Activated naive CD4-positive, alpha-beta T cell treated with anti-CD3 and anti-CD28 coated beads, Interleukin-2, amount 50 U/mL, for 72 hours (primary cell): ENCODE measurements at places on chromosomes 5 and 9. TPM values are rescaled to one million over a fixed set of nuclear protein-coding genes. Genes with fewer than 3 reads are reported as not detected.

NDUFAF2 gene
- total RNA-seq, result 18.4 TPM

- no peak for DNase-seq
Observed at GRCh38 chr5:120096413-120096812, 367.7 kb upstream of the PRR16 start.

DNA sequence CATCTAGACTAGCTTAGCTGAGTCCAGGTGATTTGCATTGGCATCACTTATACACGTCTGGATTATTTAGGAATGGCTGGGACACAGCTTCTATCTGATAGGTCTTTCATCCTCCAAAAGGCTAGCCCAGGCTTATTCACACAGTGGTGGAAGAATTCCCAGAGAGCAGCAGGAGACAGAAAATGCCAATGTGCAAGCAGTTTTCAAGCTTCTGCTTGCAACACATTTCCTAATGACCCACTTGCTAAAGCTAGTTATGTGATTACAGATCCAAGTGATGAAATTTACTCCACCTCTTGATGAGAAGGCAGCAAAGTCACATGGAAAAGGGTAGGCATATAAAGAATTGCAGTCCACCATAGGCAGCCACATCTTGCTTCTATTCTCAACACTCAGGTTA is 44.2 kb upstream of the MAST4 start:
- no peak for DNase-seq

- DNase-seq, result no peak
Observed at GRCh38 chr5:63170486-63170885, 591.9 kb downstream of the LRRC70 start.

GRCh38 chr5:170596482-170597044 is 92.7 kb downstream of the KCNIP1 start:
- DNase-seq, result no peak

GRCh38 chr5:178577376-178577839 is 12.8 kb downstream of the COL23A1 start:
- no peak for DNase-seq

ENHO gene
- not detected for total RNA-seq

- DNase-seq, result no peak
Observed at GRCh38 chr9:109843641-109844040, 63.6 kb downstream of the PALM2AKAP2 start.

- DNase-seq, result no peak
Observed at GRCh38 chr5:54534191-54535004, 16.8 kb downstream of the SNX18 start.

ZNF608 gene
- not detected for total RNA-seq

GRCh38 chr5:76585783-76586217 is 37.4 kb downstream of the F2RL2 start:
- no peak for DNase-seq
